Anterior cingulate cortex (tissue), 58 donors: ENCODE measurements at places on chromosomes 13 and 19.

- DNase-seq = no peak
Measured at GRCh38 chr13:93794197-93794885, 567.7 kb downstream of the GPC6 start.

- no peak for DNase-seq
Measured at GRCh38 chr19:6091771-6092291, 18.5 kb downstream of the RFX2 start.

DNA sequence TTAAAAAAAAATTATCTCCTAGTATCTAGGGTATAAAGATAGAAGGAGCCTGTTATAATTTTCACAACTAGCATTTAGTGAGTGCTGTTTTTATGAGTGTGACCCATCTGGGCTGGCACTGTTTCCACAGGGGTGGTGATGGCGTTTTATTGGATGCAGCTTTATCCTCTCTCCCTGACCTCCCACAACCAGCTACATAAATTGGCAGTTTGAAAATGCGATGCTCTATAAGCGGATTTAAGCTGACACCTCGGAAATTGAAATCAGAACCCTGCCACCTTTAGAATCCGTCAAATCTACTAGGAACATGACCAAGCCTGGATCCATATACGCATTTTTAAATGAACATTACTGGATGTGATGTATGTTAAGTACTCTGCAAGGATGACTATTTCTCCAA lies 44.9 kb downstream of the MYO16 start:
- DNase-seq = no peak

- no peak for DNase-seq
Measured at GRCh38 chr19:58181902-58182576, 822 bp upstream of the ZNF274 start.

GRCh38 chr13:76832258-76832988 lies 53.8 kb downstream of the KCTD12 start:
- DNase-seq = no peak

DNA sequence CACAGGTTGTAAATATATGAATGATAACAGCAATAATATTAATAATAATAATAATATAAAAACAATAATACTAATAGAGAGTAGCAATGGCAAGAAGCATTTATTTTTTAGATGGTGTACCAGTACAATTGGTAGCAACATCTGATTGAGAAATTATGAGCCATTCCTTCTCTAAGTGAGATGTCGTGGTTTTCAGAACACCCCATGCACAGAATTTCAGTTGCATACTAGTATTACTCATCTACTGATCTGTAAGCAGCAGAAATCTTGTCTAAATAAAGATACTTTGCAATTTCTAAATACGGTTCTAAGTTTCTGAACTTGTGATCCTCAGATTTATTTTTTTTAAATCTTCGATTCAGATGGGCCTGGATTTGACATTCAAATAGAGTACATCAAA lies 788.0 kb upstream of the ATXN8OS start:
- DNase-seq = no peak

- DNase-seq = no peak
Measured at GRCh38 chr13:24861617-24862362, 97.8 kb downstream of the RNF17 start.

GRCh38 chr13:113307491-113307890 lies 10.5 kb downstream of the LAMP1 start:
- DNase-seq = no peak

DNA sequence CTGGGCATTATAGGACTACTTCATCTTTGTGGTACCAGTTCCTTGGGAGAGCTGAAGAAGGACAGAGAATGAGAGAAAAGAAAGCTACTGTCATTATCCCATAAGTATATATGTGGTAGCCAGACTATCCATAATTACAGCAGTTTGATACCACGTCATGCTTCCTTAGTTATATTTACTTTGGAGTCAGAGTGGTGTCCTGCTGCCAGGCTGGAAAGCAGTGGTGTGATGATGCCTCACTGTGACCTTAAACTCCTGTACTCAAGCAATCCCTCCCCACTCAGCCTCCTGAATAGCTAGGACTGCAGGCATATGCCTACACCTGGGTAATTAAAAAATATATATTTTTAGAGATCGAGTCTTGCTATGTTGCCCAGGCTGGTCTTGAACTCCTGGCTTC lies 57.8 kb downstream of the WTIP start:
- DNase-seq = no peak

GRCh38 chr13:37565425-37565824 lies 33.1 kb downstream of the POSTN start:
- no peak for DNase-seq

GRCh38 chr13:37068962-37069361 lies 9.5 kb upstream of the SUPT20H start:
- DNase-seq = no peak

- no peak for DNase-seq
Measured at GRCh38 chr19:47797996-47798903, 6.1 kb downstream of the TPRX1 start.

- DNase-seq = no peak
Measured at GRCh38 chr13:49549289-49549688, 36.1 kb downstream of the RCBTB1 start.

DNA sequence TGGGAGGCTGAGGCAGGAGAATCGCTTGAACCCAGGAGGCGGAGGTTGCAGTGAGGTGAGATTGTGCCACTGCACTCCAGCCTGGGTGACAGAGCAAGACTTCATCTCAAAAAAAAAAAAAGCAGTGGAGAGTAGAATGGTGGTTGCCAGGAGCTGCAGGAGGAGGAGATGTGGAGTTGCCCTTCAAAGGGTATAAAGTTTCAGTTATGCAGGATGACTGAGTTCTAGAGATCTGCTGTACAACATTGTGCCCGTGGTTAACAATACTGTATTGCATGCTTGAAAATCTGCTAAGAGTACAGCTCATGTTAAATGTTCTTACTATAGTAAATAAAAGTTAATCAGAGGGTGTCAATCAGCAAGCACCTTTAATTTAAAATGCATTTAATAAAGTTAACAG lies 28.4 kb upstream of the LATS2 start:
- no peak for DNase-seq

DNA sequence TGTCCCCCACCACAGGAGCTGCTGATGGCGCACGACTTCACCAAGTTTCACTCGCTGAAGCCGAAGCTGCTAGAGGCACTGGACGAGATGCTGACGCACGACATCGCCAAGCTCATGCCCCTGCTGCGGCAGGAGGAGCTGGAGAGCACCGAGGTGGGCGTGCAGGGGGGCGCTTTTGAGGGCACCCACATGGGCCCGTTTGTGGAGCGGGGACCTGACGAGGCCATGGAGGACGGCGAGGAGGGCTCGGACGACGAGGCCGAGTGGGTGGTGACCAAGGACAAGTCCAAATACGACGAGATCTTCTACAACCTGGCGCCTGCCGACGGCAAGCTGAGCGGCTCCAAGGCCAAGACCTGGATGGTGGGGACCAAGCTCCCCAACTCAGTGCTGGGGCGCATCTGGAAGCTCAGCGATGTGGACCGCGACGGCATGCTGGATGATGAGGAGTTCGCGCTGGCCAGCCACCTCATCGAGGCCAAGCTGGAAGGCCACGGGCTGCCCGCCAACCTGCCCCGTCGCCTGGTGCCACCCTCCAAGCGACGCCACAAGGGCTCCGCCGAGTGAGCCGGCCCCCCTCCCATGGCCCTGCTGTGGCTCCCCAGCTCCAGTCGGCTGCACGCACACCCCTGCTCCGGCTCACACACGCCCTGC lies 4.4 kb upstream of the NOP53 start:
- DNase-seq = no peak

- DNase-seq = no peak
Measured at GRCh38 chr13:27678306-27679040, 56.8 kb downstream of the POLR1D start.

DNA sequence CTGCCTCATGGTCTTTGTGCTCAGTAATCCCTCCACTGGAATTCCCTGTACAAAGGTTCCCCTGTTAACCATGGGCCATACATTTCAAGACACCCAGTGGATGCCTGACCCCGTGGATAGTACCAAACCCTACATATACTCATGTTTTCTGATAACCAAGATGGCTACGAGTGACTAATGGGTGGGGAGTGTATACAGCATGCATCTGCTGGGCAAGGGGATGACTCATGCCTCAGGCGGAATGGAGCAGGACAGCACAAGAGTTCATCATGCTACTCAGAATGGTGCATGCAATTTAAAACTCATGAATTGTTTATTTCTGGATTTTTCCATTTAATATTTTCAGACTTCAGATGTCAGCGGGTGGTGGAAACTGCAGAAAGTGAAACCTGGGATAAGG lies 13.3 kb upstream of the FGF9 start:
- no peak for DNase-seq

DNA sequence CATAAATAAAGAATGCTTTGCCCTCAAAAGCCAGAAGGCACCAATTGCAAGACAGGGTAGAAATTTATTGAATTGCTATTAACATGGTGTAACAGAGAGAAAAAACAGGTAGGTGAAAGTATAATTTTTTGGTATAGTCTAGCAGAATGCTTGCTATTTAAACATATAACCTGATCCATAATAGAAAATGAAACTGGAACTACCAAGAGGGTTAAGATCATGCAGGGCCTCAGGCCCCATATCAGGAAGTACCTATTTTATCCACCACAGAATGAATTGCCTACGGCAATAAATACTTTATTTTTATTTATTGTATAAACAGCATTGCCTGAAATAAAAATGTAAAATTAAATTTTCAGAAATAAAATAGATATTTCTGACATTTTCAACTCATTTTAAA lies 159.5 kb downstream of the PRR20E start:
- no peak for DNase-seq

DNA sequence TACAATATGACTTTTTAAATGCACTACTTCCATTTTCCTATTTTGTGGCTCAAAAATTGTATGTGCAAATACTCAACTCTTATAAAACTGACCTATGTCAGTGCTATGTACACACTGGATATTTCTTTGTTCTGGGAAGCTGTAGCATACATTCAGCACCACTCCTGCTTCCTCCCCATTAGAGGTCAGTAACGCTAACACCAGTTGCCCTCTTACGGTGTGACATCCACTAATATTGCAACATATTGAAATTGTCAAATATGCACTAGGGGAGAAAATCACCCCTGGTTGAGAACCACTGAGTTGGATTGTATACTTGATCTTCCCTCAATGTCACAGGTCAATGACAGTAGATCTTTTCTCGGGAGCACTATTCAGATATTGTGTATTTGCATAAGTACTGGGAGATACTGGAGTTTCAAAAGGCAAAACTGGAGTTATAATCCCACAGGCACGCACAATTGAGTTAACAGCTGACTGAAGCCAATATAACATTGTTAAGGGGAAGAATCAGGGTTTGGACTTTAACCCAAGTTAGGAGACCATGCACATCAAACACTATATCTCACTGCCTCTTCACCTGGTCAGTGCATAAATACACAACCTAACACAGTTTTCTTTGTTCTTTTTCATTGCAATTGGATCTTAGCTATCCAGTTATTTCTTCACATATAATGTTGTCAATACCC lies 1276.5 kb upstream of the MIR17HG start:
- DNase-seq = no peak

DNA sequence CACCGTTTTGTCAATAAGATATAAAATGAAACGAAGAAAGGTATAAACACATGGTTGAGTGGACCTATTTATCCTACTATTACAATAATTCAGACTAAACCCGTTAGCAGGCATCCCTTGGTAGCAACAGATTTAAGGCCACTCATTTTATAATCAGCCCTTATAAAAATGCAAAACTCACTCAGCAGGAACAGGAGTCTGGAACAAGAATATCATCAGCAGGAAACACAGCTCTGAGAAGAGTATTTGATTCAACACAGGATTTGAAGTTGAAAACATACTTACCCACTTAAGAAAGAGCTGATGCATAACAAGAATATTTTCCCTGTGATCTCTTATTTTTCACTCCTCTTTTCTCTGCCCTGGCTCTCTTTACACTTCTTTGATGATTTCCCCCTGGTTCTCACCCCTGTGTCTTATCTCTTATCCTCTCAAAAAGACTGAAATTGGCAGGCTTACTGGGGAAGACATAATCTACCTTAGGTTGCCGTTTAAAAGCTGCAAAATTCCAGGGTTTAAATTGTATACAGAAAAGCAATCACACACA lies 1722.7 kb downstream of the SLITRK5 start:
- no peak for DNase-seq

DNA sequence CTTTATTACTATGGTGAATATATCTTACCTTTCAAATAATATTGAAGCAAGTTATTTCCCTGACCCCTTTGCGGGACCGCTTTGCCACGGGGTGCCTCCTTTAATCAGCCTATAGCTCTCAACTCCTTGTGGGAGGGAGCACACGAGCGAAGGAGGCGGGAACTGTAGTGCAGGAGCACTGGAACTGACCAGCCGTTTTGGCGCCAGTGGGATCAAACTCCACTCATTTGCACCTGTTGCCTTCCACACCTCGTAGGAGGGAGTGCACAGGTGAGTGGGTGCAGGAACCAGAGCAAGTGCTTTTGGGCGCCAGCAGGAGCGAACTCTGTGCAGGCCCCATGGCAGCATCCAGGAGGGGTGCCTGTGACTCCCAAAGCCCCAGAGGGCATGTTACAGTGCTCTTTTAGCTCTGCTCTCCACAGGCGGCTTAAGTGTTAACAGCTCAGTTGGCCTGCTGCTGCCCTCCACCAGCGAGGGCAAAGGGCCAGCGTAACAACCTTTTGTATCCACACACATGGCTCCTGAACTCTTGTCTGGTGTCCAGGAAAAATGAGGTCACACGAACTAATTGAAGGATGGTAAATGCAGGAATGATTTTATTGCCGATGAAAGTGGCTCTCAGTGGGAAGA lies 206.9 kb downstream of the GGACT start:
- no peak for DNase-seq

DNA sequence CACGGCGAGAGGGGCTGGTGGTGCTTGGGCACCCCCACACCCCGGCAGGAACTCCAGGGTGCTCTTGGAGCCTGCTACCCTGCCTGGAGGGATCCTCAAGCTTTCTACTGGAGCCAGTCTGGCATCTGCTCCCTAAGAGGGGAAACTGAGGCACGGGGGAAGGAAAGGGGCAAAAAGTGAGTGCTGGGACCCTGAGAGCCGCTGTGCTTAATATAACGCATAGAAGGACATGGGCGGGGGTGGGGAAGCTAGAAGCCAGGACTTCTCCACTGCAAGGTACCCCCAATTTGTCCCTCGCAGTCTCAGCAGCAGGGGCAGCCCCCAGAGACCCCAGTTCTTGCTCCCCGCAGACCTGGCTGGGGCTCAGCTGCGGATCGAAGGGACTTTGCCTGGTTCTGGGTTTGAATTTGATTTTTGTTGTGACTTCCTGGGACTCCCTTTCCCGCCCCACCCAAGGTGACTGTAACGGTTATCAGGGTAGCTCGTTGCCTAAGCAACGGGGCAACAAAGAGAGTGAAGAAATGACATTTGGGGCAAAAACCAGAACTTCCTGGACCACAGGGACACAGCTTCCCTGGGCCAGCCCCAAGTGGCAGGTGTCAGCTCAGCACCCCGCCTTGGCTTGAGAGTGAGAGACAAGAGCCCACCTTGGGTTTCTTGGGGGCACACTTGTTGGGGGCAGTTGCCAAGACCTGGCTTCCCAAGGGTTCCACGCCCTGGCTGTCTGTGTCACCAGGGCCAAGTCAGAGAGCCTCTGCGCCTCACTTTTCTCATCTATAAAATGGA lies 638 bp downstream of the ADGRE5 start:
- no peak for DNase-seq

GRCh38 chr19:719636-720344 lies 11.1 kb downstream of the PALM start:
- DNase-seq = no peak
